Vagina (tissue), 2 donors: ENCODE measurements at places on chromosomes 13 and 19. TPM values are rescaled to one million over a fixed set of nuclear protein-coding genes. Genes with fewer than 3 reads are reported as not detected.

GRCh38 chr13:25906191-25906661 is 145.6 kb downstream of the SHISA2 start:
- H3K4me3 ChIP-seq = no peak overlapping the region
- H3K4me1 ChIP-seq = peaks cover 4% of the 10 kb centered on the region
- H3K36me3 ChIP-seq = no peaks in the 10 kb centered on the region
- no peaks in the 10 kb centered on the region for H3K27me3 ChIP-seq
- DNase-seq = no peak
- H3K27ac ChIP-seq = no peak overlapping the region

Gene PRODH2
- not detected for total RNA-seq

- no peak overlapping the region for H3K4me3 ChIP-seq
- DNase-seq = no peak
- H3K27ac ChIP-seq = peak overlapping the region; percentile 81
- no peaks in the 10 kb centered on the region for H3K36me3 ChIP-seq
- H3K4me1 ChIP-seq = peaks cover 33% of the 10 kb centered on the region
These were observed 38.0 kb upstream of the TEX29 start for GRCh38 chr13:111282425-111282824.

GRCh38 chr19:37716140-37716539 is 3.4 kb downstream of the ZNF607 start:
- H3K27me3 ChIP-seq = no peaks in the 10 kb centered on the region
- H3K27ac ChIP-seq = no peak overlapping the region
- no peaks in the 10 kb centered on the region for H3K36me3 ChIP-seq
- DNase-seq = no peak

- H3K4me3 ChIP-seq = no peak overlapping the region
- no peak for DNase-seq
These were observed 21.1 kb downstream of the CHERP start for GRCh38 chr19:16520986-16521624.

DNA sequence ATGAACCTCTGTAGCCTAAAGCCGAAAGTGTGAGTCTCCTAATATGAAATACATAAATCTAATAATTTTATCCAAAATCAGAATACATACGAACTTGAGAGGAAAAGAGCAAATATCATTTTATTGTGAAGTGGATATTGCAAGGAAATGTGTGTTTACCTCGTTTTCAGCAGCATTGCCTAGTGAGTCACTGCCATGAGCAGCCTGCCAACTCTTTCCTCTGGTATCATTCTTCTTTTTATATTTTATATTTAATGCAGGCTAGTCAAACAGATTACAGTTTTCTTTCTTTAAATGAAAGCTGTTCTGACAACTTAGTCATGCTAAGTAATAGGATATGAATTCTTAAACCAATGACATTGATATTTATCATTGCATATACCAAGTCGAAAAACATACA is 44.2 kb downstream of the EDNRB start:
- no peaks in the 10 kb centered on the region for H3K27me3 ChIP-seq
- no peak overlapping the region for H3K4me3 ChIP-seq
- H3K4me1 ChIP-seq = no peaks in the 10 kb centered on the region
- H3K36me3 ChIP-seq = no peaks in the 10 kb centered on the region

Gene LRRC8E
- 6.6 TPM for total RNA-seq

GRCh38 chr13:99041788-99042187 is 63.9 kb upstream of the DOCK9 start:
- H3K36me3 ChIP-seq = no peaks in the 10 kb centered on the region
- no peaks in the 10 kb centered on the region for H3K27me3 ChIP-seq
- peak; percentile 47 for DNase-seq
- H3K4me1 ChIP-seq = peaks cover 42% of the 10 kb centered on the region

Gene MTUS2
- 0.74 TPM for total RNA-seq

DNA sequence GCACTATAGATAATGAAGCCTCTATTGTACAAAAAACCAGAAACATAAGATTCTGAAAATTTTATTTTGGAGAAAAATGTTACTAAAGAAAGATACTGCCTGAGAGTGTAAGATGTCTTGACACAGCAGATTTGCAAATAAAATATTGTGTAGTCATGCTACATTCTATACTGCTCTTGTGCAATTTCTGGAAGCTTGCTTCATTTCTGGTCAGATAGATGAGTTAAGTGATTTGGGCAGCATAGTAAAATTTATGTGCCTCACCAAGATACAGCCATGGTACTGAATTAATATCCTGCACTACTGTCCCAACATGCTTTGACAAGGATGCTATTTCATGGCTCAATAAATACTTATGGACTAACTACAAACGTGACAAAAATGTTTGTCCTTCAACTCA is 55.1 kb upstream of the STARD13 start:
- H3K27me3 ChIP-seq = no peaks in the 10 kb centered on the region
- H3K27ac ChIP-seq = no peak overlapping the region
- no peak overlapping the region for H3K4me3 ChIP-seq
- DNase-seq = no peak

DNA sequence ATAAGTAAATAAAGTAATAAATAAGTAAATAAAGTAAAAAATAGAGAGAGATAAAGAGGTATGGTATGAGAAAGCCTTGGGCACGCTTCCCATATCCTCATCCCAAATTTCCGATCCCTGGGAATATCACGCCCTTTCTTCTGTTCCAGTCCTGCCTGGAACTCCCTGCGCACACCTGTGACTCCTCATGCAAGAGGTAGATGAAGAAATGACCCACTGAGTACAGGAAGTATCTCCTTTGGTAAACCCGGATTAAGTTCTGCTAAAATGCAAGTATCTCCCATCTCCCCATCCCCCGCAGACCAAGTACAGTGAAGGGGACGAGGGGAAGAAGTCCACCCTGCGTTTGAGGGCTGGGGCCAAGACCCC is 399 bp upstream of the ZNF136 start:
- H3K27me3 ChIP-seq = no peaks in the 10 kb centered on the region
- peak overlapping the region; percentile 91 for H3K27ac ChIP-seq
- peak overlapping the region; percentile 80 for H3K4me3 ChIP-seq
- H3K36me3 ChIP-seq = no peaks in the 10 kb centered on the region

GRCh38 chr13:37136187-37136586 is 30.7 kb upstream of the CSNK1A1L start:
- no peaks in the 10 kb centered on the region for H3K36me3 ChIP-seq
- H3K27ac ChIP-seq = no peak overlapping the region
- H3K27me3 ChIP-seq = no peaks in the 10 kb centered on the region
- H3K4me3 ChIP-seq = no peak overlapping the region

DNA sequence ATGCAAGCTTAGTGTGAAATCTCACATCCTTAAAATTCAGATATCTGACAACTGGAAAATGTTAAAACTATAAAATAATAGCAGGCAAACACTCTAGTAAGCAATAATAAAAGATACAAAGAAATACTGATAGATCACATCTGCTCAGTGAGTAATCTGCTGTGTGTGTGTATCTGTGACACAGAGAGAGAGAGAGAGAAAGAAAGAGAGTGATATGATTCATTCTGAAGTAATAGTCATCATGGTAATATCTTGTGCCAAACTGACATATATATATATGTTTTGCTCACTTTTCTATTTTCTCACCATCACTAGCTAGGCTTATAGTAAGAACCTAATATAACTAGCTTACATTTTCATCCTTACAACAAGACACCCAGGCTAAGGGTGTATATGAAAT is 288.0 kb upstream of the SLITRK6 start:
- no peak overlapping the region for H3K27ac ChIP-seq
- H3K36me3 ChIP-seq = no peaks in the 10 kb centered on the region
- no peak for DNase-seq
- H3K27me3 ChIP-seq = no peaks in the 10 kb centered on the region

DNA sequence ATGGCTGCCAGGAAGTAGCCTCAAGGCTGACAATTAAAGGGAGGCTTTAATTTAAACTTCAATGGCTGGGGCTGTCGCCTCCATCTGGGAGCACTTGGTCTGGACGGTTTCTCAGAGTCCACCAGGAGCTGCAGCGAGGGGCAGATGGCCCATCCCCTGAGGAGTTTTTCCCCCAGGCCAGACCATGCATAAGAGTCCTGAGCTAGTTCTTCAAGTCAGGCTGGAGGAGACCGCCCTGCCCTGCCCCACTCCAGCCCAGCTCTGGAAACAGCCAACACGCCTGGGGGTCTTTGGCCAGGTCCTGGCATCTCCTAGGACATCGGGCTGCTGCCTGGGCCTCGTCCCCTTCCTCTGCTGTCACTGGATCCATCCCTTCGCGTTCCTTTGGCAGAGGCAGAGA is 5.3 kb upstream of the ACTN4 start:
- H3K4me1 ChIP-seq = peaks cover 9% of the 10 kb centered on the region
- no peaks in the 10 kb centered on the region for H3K36me3 ChIP-seq
- H3K4me3 ChIP-seq = no peak overlapping the region
- H3K27ac ChIP-seq = no peak overlapping the region
